Activated CD4-positive, alpha-beta memory T cell treated with anti-CD3 and anti-CD28 coated beads for 36 hours (primary cell): ENCODE measurements at places on chromosomes 5 and 9.

- DNase-seq = no peak
These were observed 39.3 kb upstream of the ADRA1B start for GRCh38 chr5:159877016-159877415.

DNA sequence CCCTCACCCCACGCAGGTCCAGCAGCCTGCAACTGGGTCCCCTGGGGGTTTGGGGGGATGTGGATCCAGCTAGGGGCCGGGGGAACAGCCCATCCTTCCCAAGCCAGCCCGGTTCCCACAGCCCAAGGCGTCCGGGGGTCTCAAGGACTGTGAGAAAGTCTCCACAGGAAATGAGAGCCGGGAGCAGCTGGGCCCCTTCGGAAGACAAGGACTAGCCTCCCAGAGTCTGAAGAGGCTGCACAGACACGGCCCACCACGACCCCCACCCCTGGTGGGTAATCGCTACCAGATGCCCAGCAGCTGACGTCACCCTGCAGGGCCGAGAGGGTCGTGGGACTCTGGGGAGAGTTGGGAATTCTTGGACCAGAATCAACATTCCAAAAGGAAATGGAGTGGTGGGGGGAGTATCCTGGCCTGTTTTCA, 10.5 kb downstream of the SH2D3C start:
- DNase-seq = no peak

DNA sequence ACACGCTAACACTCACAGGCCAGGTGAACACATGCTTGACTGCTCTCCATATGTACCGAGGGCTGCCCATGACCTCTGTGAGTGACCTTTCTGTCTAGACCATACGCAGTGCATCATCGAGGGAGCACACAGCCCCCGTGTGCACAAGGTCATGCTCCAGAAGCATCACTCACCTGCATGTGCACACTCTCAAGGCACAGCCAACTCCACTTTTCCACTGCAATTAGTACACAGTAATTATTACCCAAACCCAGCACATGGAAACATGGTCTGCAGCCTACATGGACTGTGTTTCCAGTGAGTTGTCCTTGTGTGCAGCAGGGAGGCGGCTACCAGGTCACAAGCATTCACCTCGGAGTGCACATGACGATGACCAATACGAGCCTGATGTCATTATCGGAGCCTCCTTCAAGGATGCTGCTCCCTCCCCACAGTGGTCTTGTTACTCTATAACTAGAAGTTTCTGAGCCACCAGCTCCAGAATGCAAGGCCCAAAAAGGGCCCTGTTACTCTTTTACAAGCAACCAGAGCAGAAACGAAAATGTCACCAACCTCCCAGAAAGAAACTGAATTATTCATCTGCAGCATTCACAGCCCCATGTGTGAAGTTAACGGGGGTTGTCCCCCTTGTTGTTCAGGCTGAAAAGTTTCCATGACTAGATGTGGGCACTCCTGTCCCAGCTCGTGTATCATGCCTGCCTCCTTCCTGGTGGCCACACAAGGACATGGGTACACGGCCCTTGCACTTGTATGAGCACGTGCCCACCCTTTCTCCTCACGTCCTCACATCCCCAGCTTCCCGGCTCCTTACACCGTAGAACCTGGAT, 31.2 kb downstream of the SEMA4D start:
- peak; percentile 82 for DNase-seq

GRCh38 chr9:128685636-128686489, 3.2 kb upstream of the SET start:
- peak; percentile 70 for DNase-seq

DNA sequence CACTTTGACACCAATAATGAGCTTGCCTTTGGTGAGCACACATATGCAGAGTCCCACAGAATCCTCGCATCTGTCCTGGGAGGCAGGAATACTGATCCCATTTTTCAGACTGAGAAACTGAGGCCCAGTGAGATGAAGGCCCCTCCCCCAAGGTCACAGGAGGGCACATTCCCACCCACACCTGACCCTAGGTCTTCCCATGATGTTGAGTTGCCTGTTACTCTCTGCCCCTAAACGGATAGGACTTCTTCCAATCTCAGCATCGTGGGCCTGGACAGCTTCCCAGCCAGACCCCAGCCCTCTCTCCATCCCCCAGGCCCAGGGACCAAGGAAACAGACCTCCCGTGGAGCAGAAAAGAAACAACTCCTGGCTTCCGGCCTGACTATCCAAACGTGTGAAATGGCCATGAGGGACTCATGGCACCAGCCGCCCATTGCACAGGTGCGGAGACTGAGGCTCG, 877 bp downstream of the SH3GLB2 start:
- no peak for DNase-seq
